ENCODE measurements at places on chromosomes 13 and 19.
A peak's percentile ranks its signal among the peaks of the same experiment; 100 is the strongest.

DNA sequence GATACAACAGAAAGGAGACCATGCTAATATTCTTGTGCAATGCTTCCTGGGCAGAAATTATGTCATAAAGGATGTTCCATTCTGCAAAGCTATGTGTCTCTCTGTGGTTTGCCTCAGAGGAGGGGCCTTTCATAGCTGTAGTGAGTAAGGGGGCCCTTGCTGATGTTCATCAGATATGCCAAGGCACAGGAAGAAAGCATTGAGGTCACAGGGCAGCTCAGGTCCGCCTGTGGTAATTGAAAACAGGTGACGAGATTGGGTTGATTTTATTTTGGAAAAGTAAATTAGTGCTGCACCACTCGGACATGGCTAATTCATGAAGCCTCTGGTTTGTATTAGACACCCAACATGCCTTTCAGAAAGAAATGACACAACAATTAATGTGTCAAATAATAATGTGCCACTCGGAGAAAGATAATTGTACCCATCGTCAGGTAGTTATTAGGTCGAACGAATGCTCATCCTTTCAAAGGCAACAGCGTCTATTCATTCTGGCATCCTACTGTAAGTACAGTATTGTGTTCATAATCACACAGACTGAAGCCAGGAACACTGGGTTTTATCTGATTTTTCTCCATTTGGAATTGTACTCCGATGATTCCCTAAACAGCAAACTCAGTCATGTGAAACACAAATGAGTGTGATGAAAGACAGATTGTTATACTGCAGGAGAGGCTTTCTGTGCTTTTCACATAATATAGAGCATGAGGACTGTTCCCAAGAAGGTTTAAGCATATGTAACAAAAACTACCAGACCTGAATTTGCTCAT is 421.6 kb upstream of the KLF12 start:
- no peak for DNase-seq

DNA sequence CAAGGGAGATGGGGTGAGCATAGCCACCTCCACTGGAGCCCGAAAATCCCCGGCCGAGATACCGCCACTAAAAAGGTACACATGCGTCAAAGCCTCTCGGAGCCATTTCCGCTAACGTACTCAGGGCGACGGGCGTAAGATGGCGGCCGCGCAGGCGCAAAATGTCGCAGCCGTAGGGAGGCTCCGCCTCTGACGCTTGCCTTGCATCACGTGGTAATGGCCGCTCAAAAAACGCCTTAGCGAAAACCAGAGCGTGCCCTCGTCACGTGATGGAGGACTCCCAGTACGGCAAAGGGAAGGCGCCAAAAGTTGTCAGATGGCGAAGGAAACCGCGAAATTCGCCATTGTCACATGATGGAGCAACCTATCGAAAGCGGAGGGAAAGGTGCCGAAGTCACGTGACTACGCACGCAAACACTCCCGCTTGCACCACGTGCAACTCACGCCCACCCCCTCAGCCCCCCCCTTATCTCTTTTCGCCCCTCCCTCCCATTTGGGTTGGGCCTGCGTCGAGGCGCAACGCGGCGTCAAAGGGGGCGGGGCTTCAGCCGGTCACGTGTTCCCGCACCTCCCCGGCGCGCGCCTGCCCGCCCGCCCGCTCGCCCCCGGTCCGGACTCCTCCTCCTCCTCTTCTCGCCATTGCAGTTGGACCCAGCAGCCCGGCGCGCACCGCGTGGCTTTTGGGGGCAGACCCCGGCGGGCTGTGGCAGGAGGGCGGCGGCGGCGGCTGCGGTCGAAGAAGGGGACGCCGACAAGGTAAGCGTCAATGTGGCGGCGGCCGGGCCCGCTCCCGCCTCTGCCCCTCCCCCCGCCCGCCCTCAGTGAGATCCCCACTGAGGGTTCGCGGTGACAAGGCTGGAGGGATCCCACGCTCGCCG is at the start of gene ILF3:
Gene ILF3 (plus strand): TSS at position 615 of the 878 bp plus-strand sequence. CDS start 16,260 bp downstream, outside the sequence.
- peak; percentile 100 for DNase-seq

DNA sequence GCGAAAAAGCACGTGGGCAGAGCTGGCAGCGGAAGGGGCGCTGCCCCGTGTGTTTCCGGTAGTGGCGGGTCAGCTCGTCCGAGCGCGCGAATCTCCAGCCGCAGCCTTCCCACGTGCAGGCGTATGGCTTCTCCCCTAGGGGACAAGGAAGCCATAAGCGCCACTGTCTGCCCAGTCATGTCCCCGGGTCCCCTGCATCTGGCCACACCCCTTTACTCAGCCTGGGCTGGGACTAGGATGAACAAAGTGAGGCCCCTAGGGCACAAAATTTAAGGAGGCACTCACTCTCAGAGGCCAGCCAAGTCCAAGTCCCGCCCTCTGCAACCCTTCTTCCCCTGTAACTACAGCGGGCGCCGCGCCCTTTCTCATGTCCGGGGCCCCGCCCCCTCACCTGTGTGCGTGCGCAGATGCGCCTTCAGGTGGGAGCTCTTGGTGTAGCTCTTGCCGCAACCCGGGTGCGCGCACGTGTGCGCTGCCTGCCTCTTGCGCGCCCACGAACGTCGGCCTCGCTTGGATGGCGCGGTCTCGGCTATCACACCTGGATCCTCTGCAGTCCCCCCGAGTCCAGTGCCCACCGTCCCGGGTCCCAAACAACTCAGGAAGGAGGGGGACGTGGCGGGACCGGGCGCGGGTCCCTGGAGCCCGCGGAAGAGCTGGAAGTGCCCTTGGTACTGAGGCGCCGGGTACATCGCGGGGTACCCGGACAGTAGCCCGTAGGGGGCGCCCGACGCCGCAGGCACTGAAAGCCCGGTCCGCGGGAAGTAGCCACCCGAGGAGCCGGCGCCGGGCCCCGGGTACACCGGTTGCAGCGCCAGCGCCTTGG is 1.9 kb downstream of the KLF1 start:
- peak; percentile 79 for DNase-seq

DNA sequence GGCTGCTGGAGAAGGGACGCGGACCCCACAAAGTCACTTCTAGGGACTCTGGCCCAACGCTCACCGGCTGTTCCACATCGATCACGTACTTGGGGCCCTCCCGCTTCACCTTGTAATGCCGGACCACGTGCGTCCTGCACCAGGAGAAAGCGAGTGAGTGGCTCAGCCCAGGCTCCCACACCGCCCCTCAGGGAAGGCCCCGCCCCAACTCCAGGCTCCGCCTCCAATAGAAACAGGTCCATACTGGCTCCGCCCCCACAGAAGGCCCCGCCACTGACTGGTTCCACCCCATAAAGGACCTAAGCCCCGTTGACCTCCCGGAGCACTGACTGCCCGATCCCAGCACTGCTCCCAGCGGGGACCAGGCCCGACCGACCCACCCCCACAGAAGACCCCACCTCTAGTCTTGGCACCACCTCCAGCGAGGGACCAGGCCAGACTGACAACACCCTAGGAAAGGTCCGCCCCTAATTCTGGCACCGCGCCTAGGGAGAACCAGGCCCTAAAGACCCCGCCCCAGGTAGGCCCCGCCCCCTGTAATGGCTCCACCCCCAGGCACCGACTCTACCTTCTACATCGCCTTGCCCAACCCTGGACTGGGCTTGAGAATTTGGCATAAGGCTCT is 11.3 kb downstream of the STAP2 start:
- peak; percentile 92 for DNase-seq

DNA sequence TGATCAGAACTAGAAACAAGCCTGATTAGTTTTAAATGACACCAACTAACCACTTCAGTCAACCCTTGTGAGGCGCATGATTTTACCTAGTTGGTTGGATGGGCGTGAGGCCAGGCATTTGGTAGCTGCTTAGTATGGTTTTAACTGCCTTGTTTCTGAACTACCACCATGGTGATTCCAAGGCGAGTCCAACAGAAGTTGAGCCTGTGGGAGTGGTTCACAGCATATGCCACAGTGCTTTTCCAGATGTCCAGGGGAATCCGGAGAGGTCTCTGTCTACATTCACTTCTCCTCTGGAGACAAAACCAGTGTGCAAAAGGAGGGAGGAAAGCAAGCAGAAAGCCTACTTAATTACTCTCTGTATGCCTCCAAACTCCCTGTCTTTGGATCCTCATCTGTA is 524.1 kb downstream of the GPC6 start:
- no peak for DNase-seq

DNA sequence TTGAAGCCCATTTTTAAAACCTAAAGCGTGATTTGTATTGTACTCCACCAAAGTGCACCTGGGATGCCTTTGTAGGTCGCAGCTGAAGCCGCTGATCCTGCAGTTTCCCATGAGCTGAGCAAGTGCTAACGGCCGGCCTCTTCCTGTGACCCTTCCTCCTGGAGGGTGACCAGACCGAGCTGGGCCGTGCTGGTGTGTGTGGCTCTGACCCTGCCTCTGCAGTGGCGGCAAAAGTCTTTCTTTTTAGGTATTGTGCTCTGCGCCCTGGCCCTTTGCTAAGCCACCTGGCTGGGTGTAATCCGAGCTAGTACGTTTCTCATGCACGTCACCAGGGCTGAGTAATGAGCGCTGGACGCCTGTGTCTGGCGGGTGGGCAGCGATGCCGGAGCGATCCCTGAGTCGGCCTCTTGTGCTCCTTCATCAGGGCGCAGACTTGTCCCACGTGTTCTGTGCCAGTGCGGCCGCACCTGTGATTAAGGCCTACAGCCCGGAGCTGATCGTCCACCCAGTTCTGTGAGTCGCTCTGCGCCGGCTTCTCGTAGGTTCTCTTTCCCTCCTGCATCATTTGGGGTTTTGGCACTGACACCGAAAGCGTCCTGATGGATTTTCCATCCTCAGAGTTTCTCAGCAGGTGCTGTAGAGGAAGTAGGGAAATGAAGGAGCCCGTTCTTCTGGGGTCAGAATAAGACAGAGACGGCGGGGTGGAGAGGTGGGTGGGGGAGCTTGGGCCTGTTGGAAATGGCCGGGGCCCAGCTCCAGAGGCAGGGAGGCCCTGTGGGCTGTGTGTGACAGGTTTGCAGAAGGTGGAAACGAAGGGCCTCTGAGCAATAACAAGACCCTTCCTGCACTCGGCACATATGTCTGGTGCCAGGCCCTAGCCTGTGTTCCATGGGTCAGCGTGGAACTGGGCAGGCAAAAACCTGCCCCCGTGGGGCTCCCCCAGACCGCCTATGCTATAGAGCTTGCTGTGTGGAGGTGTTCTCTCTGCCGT is 9.7 kb downstream of the NAXD start:
- no peak for DNase-seq

DNA sequence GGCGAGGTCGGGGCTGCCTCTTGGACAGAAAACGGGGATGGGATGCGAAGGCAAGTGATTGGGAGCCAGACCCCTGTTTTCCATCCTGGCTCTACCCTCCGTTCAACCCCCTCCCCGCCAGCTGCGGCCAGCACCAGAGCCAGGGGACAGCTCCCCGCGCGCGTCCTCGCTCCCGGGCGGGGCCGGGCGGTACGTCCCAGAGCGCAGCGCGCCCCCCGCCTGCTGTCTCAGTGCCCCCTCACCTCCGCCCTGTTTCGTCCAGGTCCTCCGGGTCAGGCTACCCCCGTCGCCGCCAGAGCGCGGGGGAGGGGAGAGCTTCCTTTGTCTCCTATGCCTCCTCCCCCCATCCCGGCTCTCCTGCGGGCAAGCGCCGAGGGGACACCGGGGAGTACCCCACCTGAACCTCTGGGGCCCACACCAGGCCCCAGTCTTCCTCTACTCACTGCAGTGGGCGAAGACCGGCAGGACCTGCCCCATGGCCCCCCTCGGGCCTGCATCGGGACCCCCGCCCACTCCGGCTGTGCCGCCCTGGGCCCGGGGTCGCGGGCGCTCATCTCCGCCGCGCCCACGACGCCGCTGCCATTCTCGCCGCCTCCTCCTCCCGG is 396 bp downstream of the RTN2 start:
- DNase-seq, result no peak

- no peak for DNase-seq
These were observed 6.2 kb downstream of the CARD8 start for GRCh38 chr19:48249502-48250014.

DNA sequence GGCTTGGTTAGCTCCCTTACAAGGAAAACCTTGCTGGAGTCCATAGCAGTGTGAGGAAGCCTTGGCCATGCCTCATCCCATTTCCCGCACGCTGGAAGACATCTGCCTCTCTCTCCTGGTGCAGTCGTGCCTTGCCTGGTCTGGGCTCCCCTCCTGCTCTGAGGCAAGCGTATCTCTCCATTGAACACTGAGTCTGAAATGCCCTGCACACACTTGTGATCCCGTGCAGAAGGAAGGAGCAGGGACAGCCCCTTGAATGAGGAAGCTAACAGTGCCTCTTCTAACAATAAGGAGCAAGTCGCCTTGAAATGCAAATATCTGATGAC is 407 bp upstream of the ZNF440 start:
- DNase-seq, result no peak

DNA sequence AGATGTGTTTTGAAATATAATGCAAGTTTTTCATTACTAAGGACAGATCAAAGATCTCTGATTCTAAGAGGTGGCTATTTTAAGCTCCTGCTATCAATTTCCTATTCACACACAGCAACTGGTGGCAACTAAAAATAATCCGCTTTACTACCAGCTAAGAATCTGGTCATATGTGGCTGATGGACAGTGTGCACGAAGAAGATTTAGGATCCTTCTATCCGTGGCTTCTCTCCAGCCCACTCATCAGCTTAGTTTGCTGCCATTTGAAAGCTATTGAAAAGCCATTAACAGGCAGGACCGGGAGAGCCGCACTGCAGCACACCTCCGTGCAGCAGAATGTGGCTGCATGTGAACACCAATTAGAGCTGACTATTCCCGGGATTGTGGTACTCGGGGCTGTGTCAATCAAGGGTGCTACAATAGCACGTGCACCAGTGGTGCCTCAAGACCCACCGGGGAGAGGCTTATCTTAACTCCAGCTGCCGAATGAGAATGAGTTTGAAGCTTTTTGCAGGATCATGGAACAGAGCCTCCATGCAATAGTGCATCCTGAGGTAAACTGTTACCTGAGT is at the start of gene MYO16:
Gene MYO16 (plus strand): TSS at position 431 of the 572 bp plus-strand sequence. CDS start 234 bp downstream, outside the sequence.
- DNase-seq, result no peak

- DNase-seq, result no peak
These were observed 553.7 kb upstream of the PRR20A start for GRCh38 chr13:56586976-56587375.

GRCh38 chr19:33261511-33262189 is 36.0 kb upstream of the SLC7A10 start:
- no peak for DNase-seq

DNA sequence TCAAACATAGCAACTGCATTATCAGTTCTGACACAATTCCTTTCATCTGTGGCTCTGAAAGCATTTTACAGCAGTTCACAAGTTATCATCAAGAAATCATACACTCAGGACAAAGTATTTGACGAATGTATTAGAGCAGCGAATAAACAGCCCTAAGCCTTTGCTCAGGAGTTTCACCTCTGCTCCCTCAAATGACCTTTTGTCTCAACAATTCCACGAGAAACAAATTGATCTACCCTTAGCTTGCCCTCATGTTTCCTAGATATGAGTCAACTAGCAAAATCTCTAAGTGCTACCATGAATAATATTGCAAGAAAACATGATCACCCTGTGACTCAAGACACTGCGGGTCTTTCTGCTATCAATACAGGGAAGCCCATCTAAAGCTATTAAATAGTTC is 396.1 kb downstream of the EFNB2 start:
- DNase-seq, result no peak

- DNase-seq, result no peak
These were observed 103.9 kb downstream of the LMO7 start for GRCh38 chr13:75740031-75740430.

GRCh38 chr13:62482351-62482750 is 1066.7 kb upstream of the PCDH20 start:
- peak; percentile 30 for DNase-seq

- DNase-seq, result no peak
These were observed 2.6 kb upstream of the SULT2B1 start for GRCh38 chr19:48549380-48549779.

Data from NCI-H345 (cell line).